Stimulated activated CD8-positive, alpha-beta memory T cell treated with anti-CD3 and anti-CD28 coated beads, Interleukin-12 subunit alpha, Interleukin-12 subunit beta, amount 100 ng/mL, for 4 hours (primary cell): ENCODE measurements at places on chromosomes 12 and 14.

GRCh38 chr14:83217492-83217891, 1683.8 kb upstream of the SEL1L start:
- no peak for DNase-seq

GRCh38 chr12:1360441-1361210, 233.8 kb downstream of the FBXL14 start:
- no peak for DNase-seq

GRCh38 chr12:6277982-6278438, 32.5 kb upstream of the PLEKHG6 start:
- peak; percentile 15 for DNase-seq

GRCh38 chr14:50233166-50233950, 2.0 kb upstream of the SOS2 start:
- DNase-seq = no peak

DNA sequence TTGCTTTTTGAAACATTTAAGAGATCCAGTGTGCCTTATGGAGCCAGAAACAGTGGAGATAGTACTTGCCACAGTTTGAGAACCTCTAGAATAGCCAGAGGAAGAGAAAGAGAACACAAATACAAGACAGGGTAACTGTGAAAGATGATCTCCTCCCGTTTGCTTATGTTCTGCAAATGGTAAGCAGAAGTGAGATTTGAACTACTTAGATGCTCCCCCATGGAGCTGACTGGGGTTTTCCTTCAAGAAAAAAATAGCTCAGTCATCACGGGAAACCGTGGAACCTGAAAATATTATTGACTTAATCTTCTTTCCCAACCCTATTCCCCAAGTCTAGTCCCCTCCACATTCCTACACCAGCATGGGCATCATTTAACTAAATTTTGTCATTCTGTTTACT, 87.1 kb downstream of the KIF21A start:
- DNase-seq = no peak

DNA sequence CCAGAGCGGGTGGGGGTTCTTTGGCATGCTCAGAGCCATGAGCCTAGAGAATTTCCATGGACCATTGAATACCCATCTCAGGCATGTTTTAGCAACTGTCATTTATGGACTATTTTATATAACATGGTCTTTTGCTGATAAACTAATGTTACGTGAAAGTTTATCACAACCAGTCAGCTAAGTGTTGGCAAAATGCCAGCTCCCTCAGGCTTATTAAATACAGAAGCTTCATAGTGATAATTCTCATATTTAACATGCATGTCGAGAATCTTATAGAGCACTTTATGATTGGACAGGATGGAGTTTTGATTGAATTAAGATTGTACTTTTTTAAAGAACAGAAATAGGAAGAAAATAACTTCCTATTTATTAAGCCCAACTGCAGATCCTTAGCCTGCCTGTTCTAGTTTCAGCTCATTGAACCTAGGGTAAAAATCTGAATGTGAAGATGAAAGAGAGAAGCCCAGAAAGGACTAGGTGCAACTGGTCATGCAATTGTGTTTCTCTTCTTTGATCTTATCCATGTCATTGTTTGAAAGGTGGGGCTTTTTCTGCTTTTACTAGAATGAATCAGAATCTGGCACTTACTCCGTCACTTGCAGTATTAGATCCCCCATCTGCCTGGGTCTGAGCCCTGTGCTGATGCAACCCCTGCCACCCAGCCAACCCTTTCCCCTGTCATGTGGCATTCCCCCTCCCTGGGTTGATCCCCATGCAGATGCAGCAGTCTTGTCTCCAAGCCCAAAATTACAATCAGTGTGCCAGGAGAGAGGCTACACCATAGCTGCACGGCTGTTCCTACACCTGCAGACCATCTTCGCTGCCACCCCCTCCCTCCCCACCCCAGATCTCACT, 134.6 kb upstream of the EVL start:
- DNase-seq = no peak

DNA sequence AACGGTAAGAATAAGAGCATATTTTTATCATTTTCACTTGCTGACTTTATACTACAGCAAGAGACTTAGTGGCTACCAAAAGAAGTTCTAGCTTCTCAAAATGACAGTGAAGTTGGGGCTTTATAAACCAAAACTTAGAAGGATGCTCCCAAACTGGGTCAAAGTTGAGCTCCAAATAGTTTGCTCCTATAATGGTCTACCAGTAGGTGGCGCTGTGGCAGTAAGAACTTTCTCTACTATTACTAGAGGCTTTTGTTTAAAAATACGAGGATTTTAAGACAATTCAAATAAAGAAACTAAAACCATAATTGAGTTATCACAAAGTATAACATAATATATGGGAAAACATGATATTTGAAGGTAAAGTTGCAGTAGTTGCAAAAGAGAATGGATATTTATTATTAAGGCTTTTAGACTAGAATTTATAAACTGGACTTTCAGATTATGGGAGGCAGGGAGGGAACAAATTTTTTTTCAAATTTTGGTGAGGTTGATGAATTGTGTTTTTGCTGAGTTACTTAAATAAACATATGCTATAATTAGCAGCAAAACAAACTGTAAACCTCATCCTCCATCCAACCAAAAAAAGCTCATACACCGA, 75.0 kb downstream of the TGFB3 start:
- DNase-seq = peak; percentile 7

GRCh38 chr12:59084511-59085375, 164.4 kb upstream of the LRIG3 start:
- no peak for DNase-seq

DNA sequence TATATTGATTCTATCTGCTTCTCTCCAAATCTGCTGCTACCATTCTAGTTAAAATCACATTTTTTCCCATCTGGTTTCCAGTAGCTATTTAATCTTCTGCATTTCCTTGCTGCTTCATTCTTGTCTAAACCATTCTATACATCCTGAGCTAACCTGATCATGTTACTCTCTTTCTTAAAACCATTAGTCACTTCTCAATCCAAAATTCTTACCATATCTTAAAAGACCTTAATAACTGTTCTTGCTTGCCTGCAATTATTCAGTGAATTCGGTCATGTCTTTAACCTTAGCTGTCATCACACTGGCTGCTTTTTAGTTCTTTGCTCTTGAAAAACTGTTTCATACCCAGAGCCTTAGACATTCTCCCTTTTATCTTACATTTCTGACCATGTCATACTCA, 56.4 kb upstream of the PZP start:
- DNase-seq = no peak

DNA sequence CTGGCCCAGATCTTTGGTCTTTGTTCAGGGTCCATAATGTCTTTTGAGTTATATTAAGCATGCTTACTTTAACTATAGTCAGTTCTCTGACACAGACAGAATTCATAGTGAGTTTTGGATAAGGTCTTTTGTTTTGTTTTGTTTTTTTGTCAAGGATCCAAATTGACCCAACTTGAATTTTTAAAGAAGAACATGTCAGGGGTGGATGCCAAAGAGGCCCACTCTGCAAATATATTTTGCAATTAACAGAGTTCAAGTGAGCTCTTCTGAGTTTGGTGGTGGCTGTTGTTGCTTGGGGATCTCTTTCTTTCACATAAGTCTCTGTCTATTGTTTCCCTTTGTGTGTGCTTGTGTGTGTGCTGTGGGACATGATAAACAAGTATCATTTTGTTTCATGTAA, 34.4 kb upstream of the PMCH start:
- DNase-seq = no peak

DNA sequence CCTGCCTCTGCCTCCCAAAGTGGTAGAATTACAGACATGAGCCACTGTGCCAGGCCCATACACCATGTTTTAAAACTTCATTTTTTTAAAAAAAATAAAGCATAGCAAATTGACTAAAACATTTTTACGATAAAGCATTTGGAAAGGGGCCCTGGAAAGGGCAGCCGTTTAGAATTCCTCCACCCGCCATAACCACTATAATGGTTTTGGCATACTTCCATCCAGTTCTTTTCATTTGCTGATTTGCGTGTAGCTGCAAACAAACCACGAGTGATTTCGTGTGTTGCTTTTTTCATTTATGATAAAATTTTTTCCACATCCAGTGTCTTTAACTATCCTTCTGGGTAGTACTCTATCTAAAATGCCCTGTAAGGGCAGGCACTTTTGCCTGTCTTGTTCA, 91.8 kb upstream of the RIN3 start:
- DNase-seq = no peak

- no peak for DNase-seq
These were observed 21.9 kb upstream of the CIPC start for GRCh38 chr14:77076113-77076631.

DNA sequence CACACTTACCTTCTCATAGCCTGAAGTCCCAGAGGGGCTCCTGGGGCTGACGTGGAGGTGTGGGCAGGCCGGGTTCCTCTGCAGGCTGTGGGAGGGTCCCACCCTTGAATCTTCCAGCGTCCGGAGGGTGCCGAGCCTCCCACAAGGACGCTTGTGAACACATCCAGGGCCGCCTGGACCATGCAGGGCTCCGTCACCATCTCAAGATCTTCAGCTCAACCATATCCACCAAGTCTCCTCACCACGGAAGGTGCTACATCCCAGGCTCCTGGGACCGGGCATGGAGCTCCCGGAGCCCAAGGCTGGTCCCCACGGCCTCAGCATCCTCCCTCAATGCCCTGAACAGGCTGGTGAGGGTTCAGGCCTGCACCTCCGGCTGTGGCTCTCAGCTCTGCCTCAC, 10.7 kb upstream of the FBRSL1 start:
- no peak for DNase-seq

GRCh38 chr14:77883131-77883846, 83.4 kb downstream of the ADCK1 start:
- no peak for DNase-seq

DNA sequence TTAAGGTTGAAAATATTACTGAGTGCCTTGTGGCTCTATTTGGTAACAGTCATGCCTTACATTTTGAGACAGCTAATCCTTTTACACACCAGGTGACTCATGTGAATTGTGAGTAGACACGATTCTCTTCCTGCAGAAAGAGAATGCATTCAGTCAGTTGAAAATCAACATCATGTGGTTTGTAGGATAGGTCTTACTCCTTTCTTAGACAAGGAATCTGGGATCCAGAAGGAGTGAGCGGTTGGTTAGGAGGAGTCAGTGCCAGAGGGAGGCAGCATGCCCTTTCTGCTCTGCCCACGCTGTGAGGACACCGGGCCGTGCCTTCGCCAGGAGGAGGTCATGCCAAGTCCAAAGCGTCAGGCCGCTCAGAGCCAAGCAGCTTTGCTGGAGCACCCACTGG, 47.6 kb downstream of the TRAF3 start:
- DNase-seq = no peak

DNA sequence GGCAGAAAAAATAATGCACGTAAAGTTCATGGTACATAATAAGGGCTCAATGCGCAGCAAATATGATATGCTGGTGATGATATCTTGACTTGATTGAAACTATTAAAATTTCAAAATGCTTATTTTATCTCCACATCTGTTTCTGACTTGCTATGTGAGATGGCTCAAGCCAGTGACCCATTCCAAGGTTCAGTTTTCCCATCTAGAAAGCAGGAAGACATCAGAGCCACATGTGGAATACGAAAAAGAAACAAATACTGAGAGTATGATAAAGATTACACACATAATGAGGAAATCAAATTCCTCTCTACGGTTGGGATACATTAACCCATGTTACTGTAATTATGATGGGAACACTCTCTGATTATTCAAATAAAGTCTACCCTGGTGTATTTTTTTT, 24.0 kb upstream of the TSPAN11 start:
- no peak for DNase-seq

DNA sequence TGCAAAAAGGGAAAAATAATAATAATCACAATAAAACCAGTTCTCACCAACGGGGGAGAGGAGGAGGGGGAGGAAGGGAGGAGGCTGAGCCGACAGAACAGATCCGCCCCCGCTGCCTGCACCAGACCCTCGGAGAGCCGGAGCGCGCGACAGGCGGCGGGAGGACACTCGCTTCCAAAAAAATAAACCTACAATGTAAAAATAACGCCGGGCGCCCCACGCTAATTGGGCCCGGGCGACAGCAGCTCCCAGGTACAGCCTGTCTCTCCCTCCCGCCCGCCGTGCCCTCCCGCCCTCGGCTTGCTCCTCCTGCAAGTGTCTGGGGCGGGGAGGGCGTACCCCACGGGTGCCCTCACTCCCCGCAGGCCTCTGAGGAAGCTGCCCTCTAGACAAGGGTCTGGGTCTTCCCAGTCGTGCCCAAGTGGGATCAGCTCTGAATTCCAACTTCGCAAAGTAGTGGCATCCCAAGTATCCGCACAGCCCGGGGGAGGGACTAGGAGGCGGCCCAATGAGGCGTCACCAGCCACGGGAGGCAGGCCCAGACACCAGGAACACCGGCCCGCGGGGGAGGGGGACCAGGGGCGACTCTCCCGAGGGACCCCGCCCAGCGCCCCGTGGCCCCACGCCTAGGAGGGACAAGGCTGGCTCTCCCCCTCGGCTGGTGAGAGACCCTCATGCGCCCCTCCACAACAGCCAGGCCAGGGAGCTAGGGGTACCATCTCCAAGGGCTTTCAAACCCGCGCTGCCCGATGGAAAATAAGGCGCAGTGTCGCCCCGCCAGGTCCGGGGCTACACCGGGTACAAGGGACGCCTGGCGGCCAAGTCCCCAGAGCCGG, 1.0 kb downstream of the NCOR2 start:
- DNase-seq = peak; percentile 49

DNA sequence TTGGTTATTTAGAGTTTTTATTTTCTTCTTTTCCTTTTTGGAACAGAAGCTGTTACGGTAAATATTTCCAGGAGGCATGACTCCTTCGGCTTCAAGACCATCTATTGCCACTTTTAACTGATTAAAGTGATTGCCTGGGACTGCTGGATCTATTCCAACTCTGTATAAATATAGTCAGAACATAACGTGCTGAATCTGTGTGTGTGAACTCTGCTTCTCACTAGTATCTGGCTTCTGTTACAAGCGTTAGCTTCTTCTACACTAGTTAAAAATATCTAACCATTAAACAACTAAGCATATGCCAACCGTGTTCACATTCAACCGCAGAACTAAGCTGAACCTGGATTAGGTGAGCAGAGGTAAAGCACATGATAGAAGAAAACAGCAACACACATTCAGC, 49.0 kb downstream of the TMTC1 start:
- no peak for DNase-seq

DNA sequence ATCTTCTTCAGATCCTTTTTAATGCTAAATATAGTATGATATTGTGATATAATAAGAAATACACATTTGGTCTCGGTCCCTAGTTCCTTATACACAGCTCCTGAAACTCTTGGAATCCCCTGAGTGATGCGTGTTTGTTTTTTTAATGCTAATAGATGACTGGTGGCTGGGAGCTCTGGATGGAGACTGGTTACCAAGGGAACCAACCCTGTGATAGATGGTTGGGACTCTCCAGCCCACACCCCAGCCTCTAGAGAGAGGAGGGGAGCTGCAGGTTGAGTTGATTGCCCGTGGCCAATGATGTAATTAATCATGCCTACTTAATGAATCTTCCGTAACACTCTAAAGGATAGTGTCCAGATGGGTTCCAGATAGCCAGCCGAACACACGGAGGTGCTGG, 140.6 kb downstream of the FBXL14 start:
- no peak for DNase-seq

GRCh38 chr14:22479132-22479531, 109.9 kb downstream of the DAD1 start:
- DNase-seq = no peak

- DNase-seq = no peak
These were observed 13.2 kb downstream of the CPNE8 start for GRCh38 chr12:38892087-38892786.
